ENCODE measurements at places on chromosomes 2 and 18. TPM values are rescaled to one million over a fixed set of nuclear protein-coding genes. Genes with fewer than 3 reads are reported as not detected.

- DNase-seq = no peak
These were observed 39.1 kb downstream of the DIPK1C start for GRCh38 chr18:74418023-74418422.

DNA sequence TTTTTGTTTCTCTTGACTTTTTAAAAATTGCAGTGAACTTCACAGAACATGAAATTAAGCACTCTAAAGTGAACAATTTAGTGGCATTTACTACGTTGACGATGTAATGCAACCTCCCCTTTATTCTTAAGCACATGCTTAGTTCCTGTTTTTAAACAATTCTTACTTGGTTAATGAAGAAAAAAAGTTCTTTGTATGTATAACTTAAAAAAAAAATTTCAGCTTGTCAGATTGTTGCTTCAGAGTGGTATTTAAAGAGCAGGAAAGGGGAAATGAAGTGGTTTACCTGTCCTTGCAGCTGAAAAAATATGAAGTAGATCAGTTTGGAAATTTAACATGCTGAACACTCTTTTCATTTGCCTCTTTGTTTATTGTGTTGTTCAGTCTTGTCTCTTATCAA is 95.7 kb upstream of the RASGRP3 start:
- DNase-seq = no peak

- DNase-seq = no peak
These were observed 71.3 kb downstream of the MYL12B start for GRCh38 chr18:3333056-3333720.

DNA sequence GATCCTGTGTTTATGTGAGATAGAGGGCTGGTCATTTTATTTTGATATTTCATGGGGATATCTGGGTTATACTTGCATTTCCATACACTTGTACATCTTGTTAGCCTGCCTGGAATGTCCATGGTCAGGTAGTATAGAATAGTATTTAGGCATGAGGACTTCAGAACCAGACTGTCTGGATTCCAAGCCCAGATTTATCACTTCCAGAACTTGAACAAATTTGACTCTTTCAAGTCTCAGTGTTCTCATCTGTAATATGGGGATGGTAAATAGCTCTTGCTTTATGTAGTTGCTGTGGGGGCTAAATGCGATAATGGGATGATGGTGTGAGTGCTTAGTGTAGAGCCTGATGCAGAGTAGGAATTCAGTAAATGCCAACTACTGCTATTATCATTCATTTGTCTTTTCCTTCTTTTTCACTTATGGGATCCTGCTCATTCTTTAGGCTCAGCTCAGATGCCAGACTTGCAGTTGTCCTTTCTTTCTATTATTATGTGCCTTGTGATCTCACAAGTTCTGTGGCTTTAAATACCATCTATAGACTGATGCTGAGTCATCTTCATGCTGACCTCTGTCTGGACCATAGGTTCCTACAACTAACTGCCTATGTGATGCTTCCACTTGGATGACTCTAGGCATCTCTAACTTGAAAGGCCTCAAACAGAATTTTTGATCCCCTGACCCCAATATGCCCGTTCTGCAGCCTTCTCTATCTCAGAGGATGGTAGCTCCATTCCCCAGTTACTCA is 67.4 kb downstream of the POLE4 start:
- no peak for DNase-seq

DNA sequence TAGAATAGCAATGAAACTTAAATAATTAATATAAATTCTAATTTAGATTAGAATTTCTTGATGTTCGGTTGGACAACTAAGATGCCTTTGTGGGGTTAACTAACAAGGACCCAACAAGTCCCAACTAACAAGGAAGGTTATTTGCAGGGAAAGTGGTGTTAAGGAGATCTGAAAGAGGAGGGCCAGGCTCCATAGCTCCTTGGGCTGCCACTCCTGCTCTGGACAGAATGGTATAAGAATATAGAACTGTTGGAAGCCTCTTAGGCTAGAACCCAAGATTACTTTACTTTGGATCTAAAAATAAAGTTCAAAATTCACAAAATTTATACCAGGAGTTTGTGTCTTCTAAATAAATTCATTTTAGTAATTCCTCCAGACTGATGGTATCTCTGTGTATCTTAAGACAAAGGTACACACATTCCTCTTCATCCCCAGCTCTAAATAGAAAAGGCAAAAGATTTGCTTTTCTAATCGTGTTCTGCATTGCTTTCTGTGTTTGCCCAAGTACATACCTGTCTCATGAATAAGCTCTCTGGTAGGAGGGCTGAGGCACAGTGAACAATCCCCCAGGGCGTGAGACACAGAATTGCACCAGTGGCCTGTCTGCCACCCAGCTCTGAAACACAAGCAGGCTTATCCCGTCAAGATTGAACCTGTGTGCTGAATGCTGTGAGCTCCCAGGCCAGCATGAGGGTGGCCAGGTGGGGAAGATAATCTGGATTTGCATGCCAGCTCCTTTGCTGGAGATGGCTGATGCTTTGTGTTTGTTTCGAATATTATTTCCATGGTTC is 176.0 kb downstream of the ACKR3 start:
- peak; percentile 66 for DNase-seq

- DNase-seq = no peak
These were observed 128.6 kb downstream of the MSH2 start for GRCh38 chr2:47531378-47532042.

The APCDD1 gene
- total RNA-seq = 31.2 TPM
